ENCODE measurements at places on chromosomes 4 and X. TPM values are rescaled to one million over a fixed set of nuclear protein-coding genes. Genes with fewer than 3 reads are reported as not detected.

Gene NSG1
- total RNA-seq: 3.0 TPM

Gene PNMA3
- not detected for total RNA-seq

Gene CYBB
- not detected for total RNA-seq

Gene MED14
- 4.8 TPM for total RNA-seq

Gene ITIH6
- not detected for total RNA-seq

DNA sequence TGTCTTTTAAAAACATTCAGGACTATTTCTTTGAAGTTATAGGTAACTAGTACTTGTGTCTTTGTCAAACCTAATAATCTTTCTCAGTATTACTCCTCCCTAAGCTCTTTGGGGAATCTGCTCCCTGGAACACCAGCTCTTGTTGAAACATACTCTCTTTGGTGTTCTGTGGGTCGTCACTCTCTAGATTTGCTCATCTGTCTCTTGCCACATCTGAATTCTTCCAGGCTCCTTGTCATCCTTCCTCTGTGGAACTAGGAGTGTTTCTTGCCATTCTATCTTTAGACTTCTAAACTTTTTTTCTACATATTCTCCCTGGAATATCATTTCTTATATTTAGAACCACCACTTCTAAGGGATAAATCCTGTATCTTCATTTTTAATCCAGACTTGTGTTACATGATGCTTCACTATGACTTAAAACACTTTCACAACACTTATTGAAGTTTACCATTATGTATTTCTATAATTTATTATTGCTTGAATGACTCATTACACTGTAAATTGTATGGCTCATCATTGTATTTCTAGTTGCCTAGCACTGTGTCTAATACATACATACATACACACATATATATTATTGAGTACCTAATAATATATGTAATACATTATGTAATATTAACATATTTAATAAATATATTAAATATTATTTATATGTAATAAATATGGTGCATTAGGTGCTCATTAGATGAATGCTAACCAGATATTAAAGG, 186.1 kb downstream of the TMA16 start:
- DNase-seq: no peak

- no peak for DNase-seq
Observed at GRCh38 chr4:115865736-115866135, 752.3 kb upstream of the NDST4 start.

GRCh38 chrX:102652031-102652688, 877 bp downstream of the GPRASP1 start:
- no peak for DNase-seq

DNA sequence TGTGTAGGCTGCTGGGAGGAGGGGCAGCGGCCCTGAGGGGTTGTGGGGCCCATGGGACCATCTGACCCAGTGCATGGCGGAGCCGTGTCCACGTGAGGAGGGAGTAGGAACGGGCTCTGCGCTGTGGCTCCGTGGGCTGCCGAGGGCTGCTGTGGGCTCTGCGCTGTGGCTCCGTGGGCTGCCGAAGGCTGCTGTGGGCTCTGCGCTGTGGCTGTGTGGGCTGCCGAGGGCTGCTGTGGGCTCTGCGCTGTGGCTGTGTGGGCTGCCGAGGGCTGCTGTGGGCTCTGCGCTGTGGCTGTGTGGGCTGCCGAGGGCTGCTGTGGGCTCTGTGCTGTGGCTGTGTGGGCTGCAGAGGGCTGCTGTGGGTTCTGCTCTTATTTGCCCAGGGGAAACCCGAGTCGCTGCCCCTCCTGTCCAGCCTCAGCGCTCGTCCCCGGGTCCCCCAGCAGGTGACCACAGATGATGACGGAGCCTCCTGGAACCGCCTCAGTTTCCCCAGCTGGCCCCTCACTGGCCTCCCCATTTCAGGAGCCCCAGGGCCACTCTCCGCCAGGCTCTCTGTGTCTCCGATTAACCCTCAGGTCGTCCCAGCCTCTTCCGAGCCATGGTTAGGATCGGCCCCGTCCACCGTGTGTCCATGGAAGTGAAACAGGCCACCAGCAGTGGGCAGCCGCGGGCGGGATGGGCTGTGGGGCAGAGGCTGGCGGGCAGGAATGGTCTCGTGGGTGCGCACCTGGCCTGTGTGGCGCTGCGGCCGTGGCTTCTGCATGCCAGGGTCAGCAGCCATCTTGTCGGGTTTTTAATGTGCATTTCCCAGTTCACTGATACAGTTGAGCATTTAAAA, 20.0 kb downstream of the PCGF3 start:
- DNase-seq: no peak

DNA sequence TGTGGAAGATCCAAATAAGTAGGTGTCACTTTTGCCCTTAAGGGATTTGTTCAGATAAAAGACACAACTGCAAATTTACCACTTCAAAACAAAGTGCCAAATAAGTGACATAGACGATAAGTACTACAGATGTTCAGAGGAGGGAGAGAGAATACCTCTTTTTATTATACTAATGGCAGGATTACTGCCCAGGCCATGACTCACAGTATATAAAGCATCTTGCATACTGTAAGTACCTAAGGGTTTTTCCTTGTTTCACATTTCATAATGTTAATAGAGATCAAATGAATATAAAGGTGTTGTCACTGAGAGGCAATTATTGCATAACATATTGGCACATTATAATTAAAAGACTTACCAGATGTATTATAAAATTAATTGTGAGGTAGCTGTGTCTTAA, 46.4 kb downstream of the PTPN13 start:
- DNase-seq: no peak

- DNase-seq: peak; percentile 18
Observed at GRCh38 chrX:118254611-118255010, 91.3 kb upstream of the WDR44 start.

DNA sequence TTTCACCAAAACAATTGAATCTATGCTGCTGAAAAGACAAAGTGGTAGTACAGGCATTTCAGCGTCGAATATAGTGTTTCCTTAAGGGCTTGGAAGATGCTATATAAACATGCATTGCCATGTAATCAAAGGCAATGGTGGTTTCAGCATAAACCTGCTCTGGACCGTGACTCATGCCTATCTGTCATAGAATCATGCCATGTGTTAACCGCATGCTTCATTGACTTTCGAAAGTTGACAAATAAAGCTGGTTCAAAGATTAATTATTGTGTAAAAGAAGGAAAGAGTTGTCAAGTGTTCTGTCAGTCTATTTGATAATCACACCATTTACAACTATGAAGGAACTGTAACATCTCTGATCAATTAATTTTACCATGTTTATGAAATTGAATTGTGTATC, 83.2 kb downstream of the FUNDC1 start:
- no peak for DNase-seq

GRCh38 chr4:3418029-3418762, 23.6 kb upstream of the HGFAC start:
- DNase-seq: no peak

GRCh38 chr4:127249767-127250108, 383.0 kb upstream of the INTU start:
- no peak for DNase-seq

Data from Caki2 (cell line).